ENCODE measurements at places on chromosomes 4 and X.

GRCh38 chr4:106369456-106370060 lies 980 bp upstream of the GIMD1 start:
- DNase-seq, result no peak

DNA sequence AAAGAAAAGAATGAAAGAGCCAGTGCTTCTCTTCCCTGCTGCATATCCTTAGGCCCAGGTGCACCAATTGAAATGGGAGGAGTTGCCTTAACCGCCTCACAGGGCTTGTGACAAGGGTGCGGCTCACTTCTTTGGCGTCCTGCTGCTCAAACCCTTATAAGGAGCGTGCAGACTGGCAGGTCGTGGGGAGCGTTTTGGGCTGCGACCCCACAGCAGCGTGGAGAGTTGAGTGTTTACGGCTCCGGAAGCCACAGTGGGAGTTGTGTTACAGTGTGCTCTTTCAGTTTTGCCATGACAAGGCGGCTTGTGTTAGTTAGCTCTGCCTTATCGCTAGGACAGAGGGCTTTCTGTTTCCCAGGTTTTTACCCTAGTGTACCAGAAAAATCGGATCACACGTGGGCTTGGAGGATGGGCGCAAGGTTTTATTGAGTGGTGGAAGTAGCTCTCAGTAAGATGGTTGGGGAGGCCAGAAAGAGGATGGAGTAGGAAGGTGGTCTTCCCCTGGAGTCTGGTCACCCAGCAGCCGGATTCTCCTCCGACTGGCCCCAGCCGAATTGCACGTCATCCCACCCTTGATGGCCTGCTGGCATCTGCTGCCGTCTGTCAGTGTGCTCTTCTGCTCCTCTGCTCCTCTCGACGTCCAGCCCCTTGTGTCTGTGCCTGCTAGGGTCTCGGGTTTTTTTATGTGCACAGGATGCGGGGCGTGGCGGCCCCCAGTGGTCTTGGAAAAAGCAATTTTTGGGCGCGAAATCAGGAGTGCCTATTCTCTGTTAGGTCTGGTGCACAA lies 718.9 kb downstream of the ARAP2 start:
- no peak for DNase-seq

- peak; percentile 96 for DNase-seq
Measured at GRCh38 chr4:54525602-54526001, 132.2 kb upstream of the KIT start.

- DNase-seq, result peak; percentile 11
Measured at GRCh38 chr4:143207555-143207954, 22.8 kb downstream of the USP38 start.

- peak; percentile 81 for DNase-seq
Measured at GRCh38 chrX:23742174-23742696, 841 bp downstream of the ACOT9 start.

DNA sequence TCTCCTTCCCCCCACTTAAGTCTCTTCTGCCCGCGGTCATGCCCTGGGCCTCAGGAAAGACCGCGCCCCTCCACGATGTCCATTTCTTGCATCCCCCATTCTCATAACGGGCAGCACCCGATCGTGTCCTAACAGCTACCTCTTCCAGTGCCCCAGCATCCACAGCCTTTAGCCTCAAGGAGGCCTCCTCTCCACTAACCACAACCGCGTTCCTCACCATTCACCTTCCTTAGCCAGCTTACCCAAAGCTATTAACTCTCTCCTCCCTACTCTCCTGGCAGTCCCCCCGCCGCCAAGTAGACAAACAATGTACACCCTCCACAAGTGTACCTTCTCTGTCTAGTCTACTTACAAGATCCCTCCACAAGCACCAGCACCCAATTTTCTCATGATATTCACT lies 58.6 kb upstream of the PAGE5 start:
- peak; percentile 35 for DNase-seq

GRCh38 chr4:143411527-143412419 lies 75.1 kb downstream of the GAB1 start:
- no peak for DNase-seq

GRCh38 chr4:158018221-158018830 lies 154.5 kb downstream of the GASK1B start:
- no peak for DNase-seq

GRCh38 chr4:55175779-55176231 lies 50.4 kb upstream of the KDR start:
- peak; percentile 24 for DNase-seq

GRCh38 chr4:6563935-6564645 lies 10.9 kb upstream of the MAN2B2 start:
- no peak for DNase-seq

DNA sequence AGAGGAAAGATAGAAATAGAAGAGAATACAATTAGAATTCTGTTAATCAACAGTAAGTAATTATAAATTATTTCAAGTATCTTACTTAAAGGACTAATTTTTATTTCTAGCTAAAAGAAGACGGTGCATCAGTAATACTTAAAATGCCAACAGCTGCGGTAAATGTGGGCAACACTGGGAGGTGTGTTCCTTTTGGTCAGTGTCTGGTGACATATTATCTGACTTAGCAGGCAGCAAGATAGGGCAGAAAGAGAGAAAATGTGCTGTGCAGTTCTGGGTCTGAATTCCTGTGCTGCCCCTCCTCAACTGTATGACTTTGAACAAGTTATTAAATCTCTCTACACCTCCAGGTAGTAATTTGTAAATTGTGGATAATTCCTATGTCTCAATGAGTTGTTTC lies 120.6 kb downstream of the ZNF827 start:
- no peak for DNase-seq

GRCh38 chrX:111098874-111099273 lies 2.9 kb downstream of the PAK3 start:
- DNase-seq, result no peak

- DNase-seq, result no peak
Measured at GRCh38 chr4:10722957-10723356, 38.4 kb upstream of the CLNK start.

DNA sequence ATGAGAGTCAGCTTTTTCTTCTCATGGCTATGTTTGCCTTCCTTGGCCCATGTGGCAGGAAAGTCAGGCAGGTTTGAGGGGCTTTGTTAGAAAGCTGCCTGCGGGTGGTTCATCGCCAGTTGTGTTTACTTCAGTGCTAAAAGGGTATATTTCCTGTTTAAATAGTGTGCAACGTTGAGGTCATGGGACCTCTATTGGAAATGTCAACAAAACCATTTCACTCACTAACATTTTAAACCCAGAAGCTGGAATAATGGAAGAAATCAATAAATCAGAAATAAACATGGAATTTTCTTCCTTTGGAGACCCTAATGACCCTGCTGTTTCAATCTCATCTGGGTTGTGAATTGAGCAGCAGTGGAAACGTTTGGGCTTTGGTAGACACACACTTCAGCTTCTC lies 185.8 kb downstream of the ANKRD50 start:
- DNase-seq, result no peak

DNA sequence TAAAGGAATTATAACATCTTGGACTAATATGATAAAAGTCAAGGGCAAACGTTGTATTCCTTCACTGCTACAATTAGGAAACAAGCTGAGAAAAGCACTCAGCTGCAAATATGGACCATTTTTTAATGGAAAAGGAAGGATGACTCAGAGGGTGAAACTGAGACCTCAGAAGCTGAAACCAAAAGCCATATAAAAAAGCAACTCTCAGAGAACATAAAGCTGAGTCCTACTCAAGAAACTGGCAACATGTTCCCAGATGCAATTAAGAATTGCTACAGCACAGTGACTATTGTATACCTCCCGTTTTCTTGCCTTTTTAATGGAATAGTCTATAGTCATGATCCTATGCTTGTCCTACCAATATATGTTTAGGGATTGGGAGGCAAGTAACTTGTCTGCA lies 1106.4 kb upstream of the INTU start:
- DNase-seq, result peak; percentile 2

DNA sequence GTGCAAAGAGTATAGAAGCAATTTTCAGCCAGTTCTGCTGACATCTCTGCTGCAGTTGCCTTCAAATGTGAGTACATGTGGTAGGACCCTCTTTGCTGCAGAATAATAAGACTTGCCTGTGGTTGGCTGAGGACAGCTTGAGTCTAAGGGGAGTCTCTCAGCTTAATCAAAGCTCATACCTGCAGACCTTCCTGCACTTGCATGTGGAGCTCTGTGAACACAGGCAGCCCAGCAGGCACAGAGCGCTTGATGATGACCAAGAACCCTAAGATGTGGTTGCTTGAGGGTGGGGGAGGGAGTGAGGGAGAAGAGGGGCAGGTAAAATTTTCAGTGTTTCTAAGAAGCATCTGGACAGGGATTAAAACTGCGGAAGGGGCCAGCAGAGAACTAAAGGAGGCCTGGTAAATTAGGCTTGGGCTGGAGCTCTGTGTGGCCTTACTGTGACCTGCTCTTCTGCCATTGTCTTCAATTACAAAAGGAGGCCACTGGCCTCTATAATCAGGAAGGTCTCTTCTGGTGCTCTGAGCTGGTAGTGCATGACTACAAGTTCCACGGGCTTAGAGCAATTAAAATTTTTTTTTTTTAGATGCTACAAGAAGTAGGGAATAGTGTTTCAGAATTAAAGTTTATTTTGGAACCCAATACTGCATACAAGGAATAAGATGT lies 59.9 kb upstream of the CHRNA9 start:
- no peak for DNase-seq

GRCh38 chr4:6461301-6462165 lies 10.9 kb downstream of the PPP2R2C start:
- DNase-seq, result no peak

DNA sequence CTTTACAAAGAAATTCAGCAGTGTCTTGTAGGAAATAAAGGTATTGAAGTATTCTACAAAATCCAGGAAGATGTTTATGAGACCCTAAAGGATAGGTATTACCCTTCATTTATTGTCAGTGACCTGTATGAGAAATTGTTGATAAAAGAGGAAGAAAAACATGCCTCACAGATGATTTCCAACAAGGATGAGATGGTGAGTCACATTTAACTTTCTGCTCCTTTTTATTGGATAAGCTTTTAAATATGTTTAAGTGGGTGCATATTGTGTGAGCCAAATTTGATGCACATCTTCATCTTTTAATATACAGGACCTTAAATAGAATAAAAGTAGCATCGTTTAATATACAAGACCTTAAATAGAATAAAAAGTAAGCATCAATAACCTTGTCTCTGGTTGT lies 72.1 kb downstream of the LRP2BP start:
- DNase-seq, result no peak

DNA sequence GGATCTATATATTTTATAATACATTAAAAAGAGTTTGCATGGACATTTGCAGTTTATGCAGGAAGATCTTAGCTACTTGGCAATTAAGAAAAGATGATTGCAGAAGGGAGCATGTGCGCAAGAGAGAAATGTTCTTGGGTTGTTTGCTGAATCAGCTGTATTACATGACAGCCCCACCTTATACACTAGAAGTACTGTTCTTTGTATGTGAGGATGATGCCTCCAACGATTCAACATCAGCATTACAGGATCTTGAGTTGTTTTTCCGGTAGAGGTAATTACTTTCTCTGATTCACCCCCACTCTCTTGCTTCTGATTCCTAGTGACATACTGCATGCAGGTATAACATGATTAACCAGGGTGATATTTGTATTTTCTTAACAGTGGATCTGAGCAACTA lies 140.8 kb downstream of the PCDH7 start:
- DNase-seq, result peak; percentile 91
